ENCODE measurements at places on chromosomes 3 and 15.

GRCh38 chr3:183477801-183478456 lies 49.5 kb upstream of the MCF2L2 start:
- DNase-seq = no peak

GRCh38 chr15:57962887-57963286 lies 102.6 kb downstream of the ALDH1A2 start:
- DNase-seq = no peak

GRCh38 chr3:177831361-177831760 lies 634.1 kb upstream of the TBL1XR1 start:
- DNase-seq = no peak

- DNase-seq = no peak
These were observed 15.3 kb upstream of the RTP4 start for GRCh38 chr3:187352581-187353575.

DNA sequence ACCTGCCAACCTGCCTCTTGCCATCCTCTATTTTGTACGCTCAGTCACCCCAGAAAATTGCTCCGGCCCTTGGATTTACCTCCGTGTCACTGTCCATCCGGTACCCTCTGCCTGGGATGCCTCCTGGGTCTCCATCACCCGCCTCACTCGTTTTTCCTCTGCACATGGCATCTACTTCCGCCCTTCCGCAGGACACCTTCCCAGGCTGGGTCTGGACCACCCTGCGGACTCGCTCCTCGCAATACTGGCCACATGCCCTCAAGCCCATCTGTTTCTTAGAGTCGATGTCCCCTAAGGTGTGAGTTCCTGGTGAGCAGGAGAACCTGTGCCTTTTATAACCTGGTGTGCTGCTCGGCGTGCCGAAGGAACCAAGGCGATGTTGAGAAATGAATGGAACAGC lies 58.5 kb downstream of the APBA2 start:
- no peak for DNase-seq

DNA sequence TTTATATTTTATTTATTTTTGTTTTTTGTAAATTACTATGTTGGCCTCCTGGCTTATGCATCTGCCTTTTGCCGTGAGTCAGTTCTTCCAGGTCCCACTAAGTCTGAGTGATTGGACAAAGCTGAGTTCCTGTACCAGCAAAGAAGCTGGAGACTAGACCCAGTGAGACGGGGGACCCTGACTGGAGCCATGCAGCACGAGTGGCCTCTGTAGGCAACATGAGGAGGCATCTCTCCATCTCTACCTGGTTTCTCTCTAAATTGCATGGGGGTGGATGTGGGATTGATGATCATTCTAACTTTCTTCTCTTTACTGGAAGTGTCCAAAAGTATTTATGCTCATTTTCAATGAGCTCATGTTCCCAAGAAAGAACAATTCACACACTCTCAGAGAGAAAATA lies 155.3 kb upstream of the MRPL3 start:
- DNase-seq = no peak

GRCh38 chr15:94596707-94597106 lies 365.3 kb downstream of the MCTP2 start:
- DNase-seq = no peak

GRCh38 chr3:71194785-71195184 lies 388.7 kb downstream of the FOXP1 start:
- no peak for DNase-seq

- DNase-seq = no peak
These were observed 42.3 kb upstream of the IQSEC1 start for GRCh38 chr3:13115576-13115910.

DNA sequence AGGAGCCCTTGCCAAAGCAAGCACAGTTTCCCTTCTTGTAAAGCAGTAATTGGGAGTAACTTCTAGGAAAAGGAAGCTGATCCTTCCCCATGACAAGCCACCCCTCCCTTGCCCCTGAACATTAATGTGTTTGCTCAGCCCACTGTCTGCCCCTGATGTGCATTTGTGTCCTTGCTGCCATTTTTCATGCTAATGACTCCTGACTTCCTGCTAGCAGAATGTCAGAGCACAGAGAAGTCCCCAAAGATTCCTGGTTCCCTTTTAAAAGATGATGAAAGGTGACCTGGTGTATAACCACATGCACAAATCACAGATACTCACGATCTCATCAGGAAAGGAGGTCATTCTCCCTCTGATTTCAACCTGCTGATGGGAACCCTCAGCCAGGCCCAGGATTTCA lies 44.2 kb upstream of the WNT5A start:
- no peak for DNase-seq

DNA sequence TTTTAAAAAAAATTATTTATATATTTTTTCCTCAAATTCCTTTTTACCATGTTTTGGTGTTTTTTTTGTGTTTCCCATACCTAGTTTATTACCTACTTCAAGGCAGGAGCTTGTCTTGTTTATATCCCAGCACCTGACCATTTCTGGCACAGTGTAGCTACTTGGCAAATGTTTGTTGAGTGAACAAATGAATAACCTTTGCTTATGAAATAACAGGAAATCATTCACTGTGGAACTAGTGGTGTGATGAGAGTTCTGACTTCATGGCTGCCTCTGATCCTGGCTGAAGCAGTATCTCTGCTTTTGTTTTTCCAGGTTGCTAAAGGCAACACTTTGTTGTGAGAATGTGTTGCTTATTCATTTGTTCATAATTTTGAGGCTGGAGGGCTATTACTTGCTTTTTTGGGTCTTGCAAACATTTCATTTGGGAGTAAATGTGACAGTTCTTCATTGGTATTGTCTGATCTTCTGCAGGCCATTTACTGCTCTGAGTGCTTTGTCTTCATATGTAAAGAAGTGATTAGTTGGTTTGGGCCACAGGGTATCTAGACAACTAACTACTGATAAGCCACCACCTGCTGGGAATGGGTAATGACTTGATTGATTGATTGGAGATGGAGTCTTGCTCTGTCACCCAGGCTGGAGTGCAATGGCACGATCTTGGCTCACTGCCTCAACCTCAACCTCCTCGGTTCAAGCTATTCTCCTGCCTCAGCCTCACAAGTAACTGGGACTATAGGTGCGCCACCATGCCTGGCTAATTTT lies 5.7 kb downstream of the RAD54L2 start:
- DNase-seq = no peak

DNA sequence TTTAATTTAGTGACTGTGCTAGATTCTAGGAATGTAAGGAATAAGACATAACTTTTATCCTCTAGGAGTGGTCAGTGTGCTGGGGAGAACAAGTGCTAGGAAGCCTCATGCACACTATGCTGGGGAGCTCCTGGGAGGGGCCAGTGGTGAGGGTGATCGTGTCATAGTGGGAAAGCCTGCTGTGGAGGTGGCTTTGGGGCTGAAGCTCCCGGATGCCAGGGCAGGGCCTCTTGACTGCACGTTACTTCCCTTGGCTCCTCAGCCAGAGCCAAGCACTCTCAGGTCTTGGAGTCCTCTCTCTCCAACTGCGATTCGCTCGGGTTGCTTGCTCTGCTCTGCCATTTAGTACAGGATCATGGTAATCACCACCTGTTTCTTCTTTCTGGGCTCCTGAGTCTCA lies 33.6 kb downstream of the SQOR start:
- no peak for DNase-seq

DNA sequence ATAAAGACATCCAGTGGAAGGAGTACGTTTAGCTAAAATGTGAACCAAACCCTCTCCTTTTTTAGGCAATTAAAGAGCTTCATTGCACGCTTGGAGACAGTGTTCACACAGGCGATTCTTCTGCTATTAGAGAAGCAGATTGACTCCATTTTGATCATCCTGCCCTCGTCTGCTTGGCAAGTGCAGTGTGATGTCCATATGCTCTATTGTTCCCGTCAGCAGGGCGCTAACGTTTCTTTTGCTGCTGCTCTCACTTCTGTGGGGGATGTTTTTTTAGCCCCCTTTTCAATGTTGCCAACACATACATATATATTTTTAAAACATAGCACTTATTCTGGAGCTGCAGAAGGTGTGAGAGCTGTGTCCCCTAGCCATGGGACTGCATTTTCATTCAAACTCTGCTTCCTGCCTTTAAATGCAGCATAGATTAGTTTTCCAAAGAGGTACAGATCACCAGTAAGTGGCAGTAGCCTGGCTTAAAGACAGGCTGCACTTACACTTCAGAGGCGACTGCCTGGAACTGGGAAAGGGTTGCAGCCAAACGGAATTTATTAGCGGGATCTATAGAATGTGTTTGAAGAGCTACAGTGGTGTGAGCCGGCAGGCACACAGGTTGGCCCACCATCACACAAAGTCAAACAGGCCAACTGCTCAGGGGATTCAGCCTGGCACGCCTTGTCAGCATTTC lies 292.6 kb upstream of the DPH6 start:
- no peak for DNase-seq

DNA sequence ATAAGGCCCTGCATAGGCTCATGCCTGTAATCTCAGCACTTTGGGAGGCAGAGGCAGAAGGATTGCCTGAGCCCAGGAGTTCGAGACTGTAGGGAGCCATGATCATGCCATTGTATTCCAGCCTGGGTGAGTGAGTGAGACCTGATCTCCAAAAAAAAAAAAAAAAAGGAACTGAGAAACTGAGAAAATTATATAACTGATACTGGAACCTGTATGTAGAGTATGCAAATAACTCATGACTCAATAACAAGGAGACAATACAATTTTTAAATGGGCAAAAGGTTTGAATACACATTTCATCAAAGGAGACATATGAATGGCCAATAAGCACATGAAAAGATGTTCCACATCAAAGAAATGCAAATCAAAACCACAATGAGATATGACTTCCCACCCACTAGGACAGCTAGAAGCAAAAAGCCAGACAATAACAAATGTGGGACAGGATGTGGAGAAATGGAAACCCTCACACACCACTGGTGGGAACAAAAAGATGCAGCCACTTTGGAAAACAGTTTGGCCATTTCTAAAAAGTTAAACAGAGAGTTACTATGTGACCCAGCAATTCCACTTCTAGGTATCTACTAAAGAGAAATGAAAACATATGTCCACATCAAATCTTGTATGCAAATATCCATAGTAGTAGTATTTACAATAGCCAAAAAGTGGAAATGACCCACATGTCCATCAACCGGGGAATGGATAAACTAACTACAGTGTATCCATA lies 70.7 kb downstream of the IQSEC1 start:
- no peak for DNase-seq

DNA sequence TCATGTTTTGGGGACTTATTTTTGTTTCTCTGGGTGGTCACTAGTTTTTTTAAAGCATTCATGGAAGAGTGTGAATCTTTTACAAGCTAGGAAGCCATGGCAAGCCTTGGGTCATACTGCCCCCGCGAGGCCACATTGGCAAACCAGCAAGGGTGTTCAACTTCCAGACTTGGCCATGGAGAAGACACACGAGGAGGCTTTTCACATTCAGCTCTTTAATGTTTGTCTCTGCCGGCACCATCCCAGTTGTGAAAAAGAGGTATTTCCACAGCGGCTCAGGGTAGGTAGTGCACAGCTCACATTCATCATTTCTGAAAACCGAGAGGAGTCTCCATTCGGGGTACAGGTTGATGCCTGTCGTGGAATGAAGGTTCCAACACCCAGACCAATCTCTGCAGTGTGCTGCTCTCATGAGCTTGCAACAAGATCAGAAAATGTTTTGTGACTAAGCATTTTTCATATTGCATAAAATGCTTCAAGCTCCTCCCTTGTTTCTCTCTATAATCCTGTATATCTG lies 7.7 kb downstream of the CCR5 start:
- peak; percentile 36 for DNase-seq

DNA sequence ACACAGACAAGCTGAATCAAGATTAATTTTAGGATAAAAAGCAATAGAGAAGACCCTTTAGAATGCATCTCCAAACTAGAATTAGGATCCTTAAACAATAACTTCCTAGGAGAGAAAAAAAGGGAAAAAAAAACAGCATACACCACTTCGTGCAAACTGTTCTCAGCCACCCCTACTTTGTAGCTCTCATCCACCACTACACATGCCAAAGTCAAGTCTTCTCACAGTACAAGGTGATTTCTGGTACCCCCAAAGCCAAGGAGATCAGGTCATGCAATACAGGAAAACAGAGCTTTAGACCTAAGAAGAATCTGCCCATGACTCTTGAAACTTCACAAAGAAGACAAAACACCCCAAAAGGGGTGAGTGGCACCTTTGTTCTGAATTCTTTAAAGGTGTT lies 166.9 kb downstream of the SUCNR1 start:
- DNase-seq = no peak

All from ovary (tissue), 10 donors.